Gastrocnemius medialis (tissue), 4 donors: ENCODE measurements at places on chromosomes 12 and 14. TPM values are rescaled to one million over a fixed set of nuclear protein-coding genes. Genes with fewer than 3 reads are reported as not detected.
A peak's percentile ranks its signal among the peaks of the same experiment; 100 is the strongest.

DNA sequence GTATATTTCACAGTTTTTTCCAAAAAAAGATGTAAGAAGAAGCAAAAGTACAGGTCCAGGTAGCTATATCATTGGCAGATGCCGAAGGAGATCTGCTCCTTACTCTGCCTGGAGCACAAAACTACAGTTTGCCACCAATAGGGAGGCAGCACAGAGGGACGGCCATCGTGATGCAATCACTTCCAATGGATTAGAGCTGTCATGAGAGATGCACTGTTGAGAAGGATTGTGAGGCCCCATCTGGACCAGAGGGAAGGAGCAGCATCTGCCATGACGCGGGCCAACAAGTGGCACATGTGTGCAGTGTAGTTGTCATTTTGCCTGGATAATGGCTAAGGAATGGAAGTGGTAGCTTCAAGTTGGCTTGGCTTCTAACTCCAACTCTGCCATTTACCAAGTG lies 318.8 kb upstream of the FKBP4 start:
- no peaks in the 10 kb centered on the region for H3K36me3 ChIP-seq
- H3K27me3 ChIP-seq: no peaks in the 10 kb centered on the region
- DNase-seq: no peak
- H3K4me1 ChIP-seq: no peaks in the 10 kb centered on the region

- no peak for DNase-seq
- peaks cover 35% of the 10 kb centered on the region for H3K4me1 ChIP-seq
- no peaks in the 10 kb centered on the region for H3K27me3 ChIP-seq
- peak overlapping the region; percentile 21 for H3K27ac ChIP-seq
- no peak overlapping the region for H3K4me3 ChIP-seq
- no peaks in the 10 kb centered on the region for H3K36me3 ChIP-seq
These were observed 197.2 kb upstream of the NUDT4 start for GRCh38 chr12:93180566-93180965.

- H3K36me3 ChIP-seq: no peaks in the 10 kb centered on the region
- H3K27ac ChIP-seq: no peak overlapping the region
- no peak for DNase-seq
- no peak overlapping the region for H3K4me3 ChIP-seq
- peaks cover 11% of the 10 kb centered on the region for H3K4me1 ChIP-seq
These were observed 83.7 kb upstream of the PCNX4 start for GRCh38 chr14:60008042-60008441.

Gene ELK3
- total RNA-seq: 5.9 TPM

Gene CCDC177
- total RNA-seq: not detected

DNA sequence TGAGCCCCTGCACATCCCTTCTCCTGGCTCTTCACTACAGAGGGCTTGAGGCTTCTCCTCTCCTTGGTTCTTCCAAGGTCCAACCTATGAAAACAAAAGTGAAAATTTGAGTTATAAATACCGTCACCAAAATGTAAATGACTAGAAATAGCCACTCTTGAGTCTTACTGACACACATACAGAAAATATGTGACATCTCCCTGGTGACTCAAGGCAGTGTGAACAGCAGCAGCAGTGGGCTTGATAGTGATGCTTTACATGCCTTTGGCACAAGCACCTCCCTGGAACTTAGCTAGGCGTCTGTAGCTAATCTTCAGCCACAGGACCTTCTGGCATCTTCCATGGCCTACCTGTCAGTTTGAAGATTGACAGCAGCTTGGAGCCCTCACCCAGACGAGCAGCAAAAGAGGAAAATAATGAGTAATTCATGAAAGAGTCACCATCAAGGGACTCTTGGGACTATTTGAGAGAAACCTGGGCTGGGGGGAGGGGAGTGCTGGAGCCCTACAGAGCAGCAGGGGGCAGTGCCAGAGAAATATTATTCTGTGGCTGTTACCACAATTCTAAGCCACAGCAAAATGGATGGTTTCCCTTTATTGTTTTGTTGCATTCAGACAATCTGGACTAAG lies 158.0 kb downstream of the KCNK10 start:
- no peaks in the 10 kb centered on the region for H3K4me1 ChIP-seq
- H3K27me3 ChIP-seq: no peaks in the 10 kb centered on the region
- H3K36me3 ChIP-seq: no peaks in the 10 kb centered on the region
- H3K27ac ChIP-seq: no peak overlapping the region
- no peak overlapping the region for H3K4me3 ChIP-seq

Gene MLXIP
- 89.4 TPM for total RNA-seq

DNA sequence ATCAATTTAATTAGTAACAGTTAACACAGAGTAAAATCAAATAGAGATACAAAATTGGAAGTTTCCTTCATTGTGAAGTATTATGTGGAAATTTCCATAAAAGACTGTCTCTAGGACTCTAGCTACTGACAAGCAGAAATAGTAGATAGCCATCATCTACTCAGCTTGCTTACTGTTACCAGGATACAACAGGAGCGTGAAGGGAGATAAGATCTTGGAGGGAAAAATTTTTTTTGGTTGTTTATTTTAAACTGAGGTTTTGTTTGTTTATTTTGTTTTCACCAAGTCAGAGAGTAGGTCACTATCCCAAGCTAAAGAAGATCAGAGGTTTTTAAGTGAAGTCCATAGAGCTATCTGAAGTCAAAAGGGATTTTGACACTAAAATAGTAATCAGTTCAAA lies 861.3 kb upstream of the MGAT4C start:
- H3K36me3 ChIP-seq: no peaks in the 10 kb centered on the region
- H3K4me1 ChIP-seq: no peaks in the 10 kb centered on the region
- no peak overlapping the region for H3K4me3 ChIP-seq
- no peak for DNase-seq

DNA sequence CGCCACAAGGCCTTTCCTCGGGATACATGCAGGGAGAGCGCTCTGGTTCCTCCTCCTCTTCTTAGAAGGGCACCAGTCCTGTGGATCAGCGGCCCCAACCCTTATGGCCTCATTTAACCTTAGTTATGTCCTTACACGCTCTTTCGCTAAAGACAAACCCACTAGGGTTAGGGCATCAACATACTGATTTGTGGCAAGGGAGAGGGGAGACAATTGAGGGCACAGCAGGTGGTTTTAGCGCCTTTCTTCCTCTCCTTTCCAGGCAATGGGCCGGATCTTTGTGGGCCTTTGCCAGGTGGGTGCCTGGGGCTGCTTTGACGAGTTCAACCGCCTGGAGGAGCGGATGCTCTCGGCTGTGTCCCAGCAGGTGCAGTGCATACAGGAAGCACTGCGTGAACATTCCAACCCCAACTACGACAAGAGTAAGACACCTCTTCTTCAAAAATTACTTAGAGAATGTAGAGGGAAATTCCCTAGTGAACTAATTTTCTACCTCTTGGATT lies 43.6 kb downstream of the DYNC1H1 start:
- no peaks in the 10 kb centered on the region for H3K27me3 ChIP-seq
- H3K27ac ChIP-seq: no peak overlapping the region
- H3K4me3 ChIP-seq: no peak overlapping the region
- DNase-seq: no peak
- peaks cover 100% of the 10 kb centered on the region for H3K36me3 ChIP-seq

- no peak overlapping the region for H3K4me3 ChIP-seq
- no peaks in the 10 kb centered on the region for H3K36me3 ChIP-seq
- H3K4me1 ChIP-seq: no peaks in the 10 kb centered on the region
- no peaks in the 10 kb centered on the region for H3K27me3 ChIP-seq
- H3K27ac ChIP-seq: no peak overlapping the region
These were observed 18.7 kb downstream of the PTHLH start for GRCh38 chr12:27953817-27954216.

Gene PIP4K2C
- total RNA-seq: 11.2 TPM

- DNase-seq: no peak
- H3K27ac ChIP-seq: peak overlapping the region; percentile 21
- no peak overlapping the region for H3K4me3 ChIP-seq
- peaks cover 14% of the 10 kb centered on the region for H3K27me3 ChIP-seq
These were observed 2.7 kb upstream of the GALNT6 start for GRCh38 chr12:51393676-51394545.

Gene CLEC1B
- not detected for total RNA-seq

Gene DHRS2
- total RNA-seq: not detected

DNA sequence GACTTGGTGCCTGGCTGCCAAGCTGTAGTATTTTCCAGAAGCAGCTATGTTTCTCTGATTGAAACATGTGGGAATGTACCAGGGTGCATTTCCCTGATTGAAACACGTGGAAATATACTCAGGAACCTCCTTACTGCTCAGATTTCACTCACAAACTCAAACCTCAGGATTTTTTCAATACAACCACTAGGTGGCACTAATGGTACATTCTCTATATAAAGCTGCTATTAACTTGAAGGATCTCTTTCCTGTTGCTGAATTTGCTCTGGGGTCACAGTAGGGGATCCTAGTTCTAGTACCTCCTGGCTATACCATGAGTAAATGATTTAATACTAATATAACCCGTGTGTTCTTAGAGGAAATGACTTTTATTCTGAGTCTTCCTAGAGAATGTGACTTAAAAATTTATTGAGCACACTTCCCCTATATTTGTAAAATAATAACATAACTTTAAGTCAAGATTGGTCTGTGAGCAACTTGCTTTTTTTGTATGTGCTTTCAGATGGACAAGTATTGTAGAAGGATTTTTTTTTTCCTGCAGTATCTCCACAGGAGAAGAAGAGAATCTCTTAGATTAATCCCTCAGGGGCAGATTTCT lies 173.8 kb upstream of the MIS18BP1 start:
- H3K27ac ChIP-seq: no peak overlapping the region
- no peaks in the 10 kb centered on the region for H3K27me3 ChIP-seq
- H3K36me3 ChIP-seq: no peaks in the 10 kb centered on the region
- DNase-seq: no peak
- H3K4me3 ChIP-seq: no peak overlapping the region

Gene MMP17
- 0.75 TPM for total RNA-seq

DNA sequence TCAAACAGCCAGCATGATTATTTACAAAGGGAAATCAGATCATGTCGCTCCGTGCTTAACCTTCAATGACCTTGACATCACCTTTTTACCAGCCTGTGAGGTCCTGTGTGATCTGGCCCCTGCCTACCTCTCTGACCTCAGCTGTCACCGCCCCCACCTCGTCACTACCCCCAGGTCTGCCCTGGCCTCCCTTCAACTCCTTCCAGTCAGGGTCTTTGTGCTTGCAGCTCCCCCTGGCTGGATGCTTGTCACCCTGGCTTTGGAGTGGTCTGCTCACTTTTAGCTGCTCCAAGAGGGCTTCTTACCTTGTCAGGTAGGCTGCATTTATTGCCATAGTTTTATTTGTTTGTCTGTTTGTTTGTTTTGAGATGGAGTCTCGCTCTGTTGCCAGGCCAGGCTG lies 8.2 kb upstream of the MAX start:
- no peaks in the 10 kb centered on the region for H3K36me3 ChIP-seq
- DNase-seq: no peak
- no peaks in the 10 kb centered on the region for H3K27me3 ChIP-seq
- H3K4me3 ChIP-seq: no peak overlapping the region

DNA sequence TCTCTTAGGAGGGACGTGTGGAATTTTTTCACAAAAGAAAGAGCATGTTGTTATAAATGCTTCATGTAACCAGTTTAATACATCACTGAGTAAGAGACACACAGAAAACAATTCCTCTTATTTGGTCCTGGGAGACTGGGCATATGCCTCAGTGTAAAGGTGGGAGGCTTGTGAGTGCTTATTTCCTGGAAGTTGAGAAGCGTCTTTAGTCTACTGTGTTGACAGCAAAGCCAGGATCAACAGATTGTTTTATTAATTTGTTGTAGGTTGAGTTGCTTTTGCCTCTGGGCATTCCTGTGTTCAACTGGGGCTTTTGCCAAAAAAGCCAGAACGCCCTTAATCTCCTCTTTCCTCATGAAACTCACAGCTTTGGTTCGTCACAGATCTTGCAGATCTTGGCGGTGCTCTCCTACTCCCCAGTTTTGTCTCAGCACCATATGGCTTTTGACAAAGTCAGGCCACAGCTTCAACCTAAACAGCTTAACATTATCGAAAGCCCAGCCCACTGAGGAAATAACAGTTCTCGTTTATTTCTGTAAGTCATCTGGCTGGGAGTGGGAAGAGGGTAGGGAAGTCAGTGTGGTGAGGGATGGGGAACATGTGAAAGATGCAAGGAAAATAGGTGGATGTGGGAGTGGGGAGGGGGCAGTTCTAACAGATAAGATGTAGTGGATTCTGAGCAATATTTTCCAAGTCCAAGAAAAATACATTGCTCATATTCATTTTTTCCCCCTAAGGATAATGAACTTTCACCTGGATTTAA lies 227.2 kb downstream of the DACT1 start:
- H3K4me3 ChIP-seq: no peak overlapping the region
- H3K4me1 ChIP-seq: no peaks in the 10 kb centered on the region
- DNase-seq: no peak
- no peak overlapping the region for H3K27ac ChIP-seq

- no peaks in the 10 kb centered on the region for H3K27me3 ChIP-seq
- no peak for DNase-seq
- H3K4me1 ChIP-seq: no peaks in the 10 kb centered on the region
- H3K4me3 ChIP-seq: no peak overlapping the region
- no peaks in the 10 kb centered on the region for H3K36me3 ChIP-seq
- H3K27ac ChIP-seq: no peak overlapping the region
These were observed 100.5 kb upstream of the STXBP6 start for GRCh38 chr14:25150401-25150800.

Gene ACVR1B
- 8.7 TPM for total RNA-seq

Gene PTGER2
- 0.25 TPM for total RNA-seq
